T-cell (primary cell): ENCODE measurements at places on chromosomes 5 and 9. TPM values are rescaled to one million over a fixed set of nuclear protein-coding genes. Genes with fewer than 3 reads are reported as not detected.

- no peak overlapping the region for H3K4me3 ChIP-seq
- no peak for DNase-seq
- no peaks in the 10 kb centered on the region for H3K27me3 ChIP-seq
- H3K36me3 ChIP-seq, result peaks cover 14% of the 10 kb centered on the region
These were observed 13.3 kb upstream of the GNG10 start for GRCh38 chr9:111648066-111648465.

DNA sequence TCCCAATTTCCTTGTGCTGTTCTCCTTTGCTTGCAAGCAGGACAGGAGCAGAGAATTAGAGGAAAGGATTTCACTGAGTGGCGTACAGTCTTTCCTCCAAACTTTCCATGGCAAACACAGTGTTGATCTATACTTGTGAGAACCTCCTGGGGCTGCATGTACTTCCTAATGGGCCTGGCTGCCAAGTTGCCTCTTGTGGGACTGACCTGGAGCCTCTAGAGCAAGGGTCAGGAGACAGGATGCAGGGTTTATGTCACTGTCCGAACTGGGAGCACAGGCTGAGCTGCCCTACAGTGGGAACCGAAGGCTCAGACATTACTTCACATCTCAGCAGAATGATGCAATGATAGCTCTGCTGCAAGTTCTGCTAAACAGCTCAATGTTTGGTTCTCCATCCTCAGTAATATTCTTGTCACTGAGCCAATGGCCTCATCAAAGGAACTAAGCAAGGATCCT lies 102.3 kb downstream of the ENC1 start:
- no peak overlapping the region for H3K4me3 ChIP-seq
- H3K27me3 ChIP-seq, result peaks cover 8% of the 10 kb centered on the region
- H3K27ac ChIP-seq, result no peak overlapping the region

DNA sequence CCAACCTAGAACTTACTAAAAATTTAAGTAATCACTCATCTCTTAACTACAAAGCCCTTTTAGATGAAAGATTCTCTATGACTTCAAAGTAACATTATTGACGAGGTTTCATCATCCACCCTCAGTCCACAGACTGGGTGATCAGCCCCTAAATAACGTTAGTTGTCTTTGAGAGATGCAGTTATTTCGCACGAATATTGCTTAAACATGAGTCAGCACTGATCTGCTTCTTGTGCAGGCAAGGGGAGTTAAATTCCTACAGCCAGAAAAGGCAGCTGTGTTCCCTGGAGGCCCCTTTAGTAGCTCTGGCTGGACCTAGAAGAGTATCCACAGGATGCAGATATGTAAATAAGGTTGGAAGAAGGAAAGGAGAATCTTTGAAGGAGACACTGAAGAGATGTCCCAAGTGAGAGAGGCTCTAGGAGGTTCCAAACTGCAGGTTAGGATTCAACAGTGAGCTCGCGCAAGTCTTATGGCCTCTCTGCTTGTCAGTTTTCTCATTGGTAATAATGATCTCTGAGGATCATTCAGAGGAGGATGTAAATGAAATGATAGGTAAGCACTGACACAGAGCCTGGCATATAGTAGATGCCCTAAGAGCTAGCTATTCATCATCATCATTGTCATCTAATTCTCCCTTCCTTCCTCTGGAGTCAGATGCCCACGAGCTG lies 122.2 kb upstream of the MAN2A1 start:
- no peak overlapping the region for H3K4me3 ChIP-seq
- H3K27ac ChIP-seq, result no peak overlapping the region
- H3K4me1 ChIP-seq, result no peaks in the 10 kb centered on the region

The ACOT12 gene
- not detected for total RNA-seq

- no peak overlapping the region for H3K4me3 ChIP-seq
- H3K36me3 ChIP-seq, result no peaks in the 10 kb centered on the region
- H3K27me3 ChIP-seq, result no peaks in the 10 kb centered on the region
- no peak overlapping the region for H3K27ac ChIP-seq
These were observed 4.5 kb downstream of the TJP2 start for GRCh38 chr9:69178583-69179011.

The SLC46A2 gene
- not detected for total RNA-seq

- no peak for DNase-seq
- no peaks in the 10 kb centered on the region for H3K4me1 ChIP-seq
- H3K27ac ChIP-seq, result no peak overlapping the region
- H3K36me3 ChIP-seq, result no peaks in the 10 kb centered on the region
- no peak overlapping the region for H3K4me3 ChIP-seq
These were observed 23.4 kb downstream of the CETN3 start for GRCh38 chr5:90386099-90386710.

- H3K27me3 ChIP-seq, result peaks cover 7% of the 10 kb centered on the region
- no peaks in the 10 kb centered on the region for H3K36me3 ChIP-seq
- no peak overlapping the region for H3K27ac ChIP-seq
- no peaks in the 10 kb centered on the region for H3K4me1 ChIP-seq
- no peak for DNase-seq
- H3K4me3 ChIP-seq, result no peak overlapping the region
These were observed 71.5 kb downstream of the GADD45G start for GRCh38 chr9:89676281-89676680.

- peaks cover 17% of the 10 kb centered on the region for H3K4me1 ChIP-seq
- H3K27ac ChIP-seq, result no peak overlapping the region
- H3K27me3 ChIP-seq, result no peaks in the 10 kb centered on the region
- peaks cover 6% of the 10 kb centered on the region for H3K36me3 ChIP-seq
These were observed 1.1 kb downstream of the ERCC6L2 start for GRCh38 chr9:95876595-95876994.

GRCh38 chr5:25107853-25108252 lies 463.1 kb upstream of the CDH10 start:
- H3K27me3 ChIP-seq, result no peaks in the 10 kb centered on the region
- H3K4me1 ChIP-seq, result no peaks in the 10 kb centered on the region
- H3K27ac ChIP-seq, result no peak overlapping the region

DNA sequence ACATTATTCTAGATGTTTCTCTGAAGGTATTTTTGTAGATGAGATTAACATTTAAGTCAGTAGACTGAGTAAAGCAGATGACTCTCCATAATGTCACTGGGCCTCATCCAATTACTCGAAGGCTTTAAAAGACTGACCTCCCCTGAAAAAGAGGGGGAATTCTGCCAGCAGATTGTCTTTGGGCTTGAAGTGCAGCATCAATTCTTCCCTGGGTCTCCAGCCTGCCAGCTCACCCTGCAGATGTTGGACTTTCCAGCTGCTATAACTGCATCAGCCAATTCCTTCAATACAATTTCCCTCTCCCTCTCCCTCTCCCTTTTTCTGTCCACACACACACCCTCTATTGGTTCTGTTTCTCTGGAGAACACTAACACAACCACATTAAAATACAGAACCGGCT lies 472.8 kb downstream of the SPOCK1 start:
- H3K4me1 ChIP-seq, result no peaks in the 10 kb centered on the region
- no peak for DNase-seq
- H3K27ac ChIP-seq, result no peak overlapping the region
- no peaks in the 10 kb centered on the region for H3K36me3 ChIP-seq
- H3K4me3 ChIP-seq, result no peak overlapping the region
- H3K27me3 ChIP-seq, result no peaks in the 10 kb centered on the region

- H3K27me3 ChIP-seq, result peaks cover 6% of the 10 kb centered on the region
- no peaks in the 10 kb centered on the region for H3K36me3 ChIP-seq
- no peak overlapping the region for H3K27ac ChIP-seq
- no peak for DNase-seq
These were observed 3.7 kb upstream of the WDR31 start for GRCh38 chr9:113343732-113344231.

The PLAC8L1 gene
- total RNA-seq, result not detected

GRCh38 chr9:370086-370485 lies 155.4 kb downstream of the DOCK8 start:
- H3K4me1 ChIP-seq, result no peaks in the 10 kb centered on the region
- H3K27ac ChIP-seq, result no peak overlapping the region
- H3K4me3 ChIP-seq, result no peak overlapping the region

The LCN12 gene
- 3.3 TPM for total RNA-seq

The PAEP gene
- total RNA-seq, result not detected

- no peak overlapping the region for H3K27ac ChIP-seq
- DNase-seq, result no peak
- no peak overlapping the region for H3K4me3 ChIP-seq
- H3K27me3 ChIP-seq, result peaks cover 49% of the 10 kb centered on the region
- no peaks in the 10 kb centered on the region for H3K36me3 ChIP-seq
These were observed 56.2 kb downstream of the UBE2QL1 start for GRCh38 chr5:6504677-6505415.

GRCh38 chr9:13576101-13576500 lies 296.6 kb upstream of the MPDZ start:
- H3K27ac ChIP-seq, result no peak overlapping the region
- H3K4me3 ChIP-seq, result no peak overlapping the region
- no peak for DNase-seq
- no peaks in the 10 kb centered on the region for H3K4me1 ChIP-seq
- no peaks in the 10 kb centered on the region for H3K27me3 ChIP-seq
- no peaks in the 10 kb centered on the region for H3K36me3 ChIP-seq

- peaks cover 33% of the 10 kb centered on the region for H3K4me1 ChIP-seq
- H3K27me3 ChIP-seq, result no peaks in the 10 kb centered on the region
- no peak overlapping the region for H3K27ac ChIP-seq
These were observed 1.9 kb downstream of the DAP start for GRCh38 chr5:10759111-10759510.

DNA sequence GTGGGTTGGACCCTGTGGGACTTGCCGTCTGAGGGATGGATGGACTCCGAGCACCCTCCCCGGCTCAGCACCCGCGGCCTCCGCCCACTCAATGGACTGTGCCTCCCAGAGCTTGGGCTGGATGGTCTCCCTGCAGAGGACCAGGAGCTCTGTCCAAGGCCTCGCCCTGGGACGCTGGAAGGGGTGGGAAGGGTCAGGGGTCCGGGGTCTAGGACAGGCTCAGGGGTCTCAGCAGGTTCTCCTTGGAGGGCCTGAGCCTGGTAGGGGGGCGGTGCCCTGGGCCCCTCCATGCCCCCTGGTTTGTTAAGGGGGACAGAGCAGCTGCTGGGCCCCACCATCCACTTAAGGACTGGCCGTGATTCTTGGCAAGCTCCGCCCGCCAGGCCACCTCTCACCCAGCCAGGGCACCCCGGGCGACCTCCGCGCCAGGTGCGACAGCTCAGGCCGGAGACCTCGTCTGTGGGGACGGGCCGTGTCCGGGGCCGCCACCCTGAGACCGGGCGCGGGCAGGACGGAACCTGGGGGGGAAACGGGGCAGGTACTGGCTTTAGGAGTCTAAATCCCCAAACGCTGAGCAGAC lies 29.2 kb downstream of the EXOC3 start:
- peaks cover 11% of the 10 kb centered on the region for H3K36me3 ChIP-seq
- peaks cover 2% of the 10 kb centered on the region for H3K27me3 ChIP-seq
- peak overlapping the region; percentile 65 for H3K4me3 ChIP-seq
- H3K27ac ChIP-seq, result peak overlapping the region; percentile 9

The HINT1 gene
- total RNA-seq, result 240 TPM

DNA sequence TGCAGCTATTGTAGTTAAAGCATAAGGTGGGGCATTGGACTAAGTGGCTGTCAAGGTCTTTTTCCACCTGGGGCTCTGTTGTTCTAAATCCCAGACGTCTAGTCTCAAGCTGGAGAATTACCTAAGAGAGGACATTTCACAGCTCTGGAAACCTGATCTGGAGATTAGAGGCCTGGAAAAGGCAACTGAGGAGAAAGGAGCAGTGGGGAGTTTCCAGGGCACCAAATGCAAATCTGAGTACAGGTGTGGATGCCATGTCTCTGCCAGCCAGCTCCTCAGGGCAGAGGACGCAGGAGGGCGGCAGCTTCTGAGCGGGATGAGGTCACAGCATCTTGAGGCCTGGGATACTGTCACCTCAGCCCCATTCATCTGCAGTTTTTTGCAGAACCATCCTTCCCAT lies 65.2 kb downstream of the PPARGC1B start:
- no peak overlapping the region for H3K27ac ChIP-seq
- H3K36me3 ChIP-seq, result no peaks in the 10 kb centered on the region
- no peaks in the 10 kb centered on the region for H3K4me1 ChIP-seq
- no peaks in the 10 kb centered on the region for H3K27me3 ChIP-seq
- H3K4me3 ChIP-seq, result no peak overlapping the region
- DNase-seq, result no peak

The SLC36A2 gene
- not detected for total RNA-seq

The TMEM215 gene
- total RNA-seq, result not detected

The BAAT gene
- 0.36 TPM for total RNA-seq

DNA sequence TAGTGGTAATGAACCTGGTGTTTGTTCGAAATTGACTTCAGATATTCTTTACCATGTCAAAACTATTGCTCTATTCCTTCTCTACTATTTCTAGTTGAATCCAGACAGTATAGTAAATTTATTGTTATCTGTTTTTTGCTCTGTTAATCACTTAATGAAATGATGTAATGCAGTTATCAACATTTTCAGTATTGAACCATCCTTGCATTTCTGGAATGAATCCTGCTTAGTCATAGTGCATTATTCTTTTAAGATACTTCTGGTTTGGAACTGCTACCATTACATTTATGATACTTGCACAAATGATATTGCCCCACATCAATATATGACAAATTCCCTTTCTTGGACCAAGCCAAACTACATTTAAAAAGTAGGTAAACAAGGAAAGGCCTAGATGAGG lies 554.0 kb upstream of the KLF4 start:
- no peak overlapping the region for H3K27ac ChIP-seq
- DNase-seq, result no peak
- no peaks in the 10 kb centered on the region for H3K36me3 ChIP-seq
- H3K27me3 ChIP-seq, result no peaks in the 10 kb centered on the region
